Stimulated activated CD4-positive, alpha-beta T cell treated with anti-CD3 and anti-CD28 coated beads, TNF-alpha, amount 100 ng/mL, for 1 hour (primary cell): ENCODE measurements at places on chromosomes 7 and 10.

DNA sequence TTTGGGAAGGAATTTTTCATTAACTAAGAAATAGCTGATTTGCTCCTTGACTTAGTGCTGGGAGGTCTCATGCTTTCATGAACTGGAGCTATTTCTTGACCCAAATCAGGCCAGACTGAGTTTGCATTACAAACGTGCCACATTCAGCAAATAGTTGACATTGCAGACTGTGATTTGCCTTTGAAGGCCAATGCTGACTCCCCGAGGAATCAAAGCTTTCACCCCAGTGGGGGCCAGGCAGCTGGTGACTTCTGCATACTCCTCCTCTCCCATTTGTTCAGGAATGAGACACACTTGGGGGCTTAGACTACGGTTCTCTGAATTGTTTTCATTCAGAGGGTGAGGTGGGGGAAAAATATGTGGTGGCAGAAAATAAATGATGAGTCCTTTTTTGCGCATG lies 111.0 kb upstream of the JAZF1 start:
- DNase-seq, result no peak

DNA sequence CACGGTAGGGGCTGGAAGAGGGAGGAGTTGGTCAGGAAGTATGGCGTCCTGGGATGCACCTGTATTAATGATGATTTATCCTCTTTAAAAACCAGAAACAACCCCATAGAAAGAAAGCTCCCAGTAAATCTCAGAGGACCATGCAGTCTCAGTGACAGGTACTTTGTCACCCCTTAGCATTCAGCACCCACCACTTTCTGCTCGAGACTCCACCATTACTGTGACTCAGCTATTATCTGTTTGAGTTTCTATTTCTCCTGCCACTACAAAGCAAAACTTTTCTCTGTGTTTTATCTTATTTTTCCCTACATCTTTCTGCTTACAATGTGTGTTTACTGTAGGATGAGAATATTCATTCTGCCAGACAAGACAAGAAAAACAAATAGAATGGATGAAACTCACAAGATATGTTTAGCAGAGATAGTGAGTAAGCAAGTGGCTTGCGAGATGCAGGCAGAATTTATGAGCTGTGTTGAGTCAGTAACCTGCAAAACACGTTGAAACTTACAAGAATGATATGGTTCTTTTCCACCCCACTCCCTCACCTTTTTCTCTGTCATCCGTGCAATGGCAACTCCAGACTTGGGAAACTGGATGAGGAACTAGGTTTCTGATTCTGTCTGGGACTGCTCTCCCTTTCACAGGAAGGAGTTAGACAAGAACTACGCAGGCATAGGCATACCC lies 127.1 kb downstream of the AOAH start:
- no peak for DNase-seq

GRCh38 chr7:82975811-82976468 lies 186.7 kb downstream of the PCLO start:
- DNase-seq, result no peak

DNA sequence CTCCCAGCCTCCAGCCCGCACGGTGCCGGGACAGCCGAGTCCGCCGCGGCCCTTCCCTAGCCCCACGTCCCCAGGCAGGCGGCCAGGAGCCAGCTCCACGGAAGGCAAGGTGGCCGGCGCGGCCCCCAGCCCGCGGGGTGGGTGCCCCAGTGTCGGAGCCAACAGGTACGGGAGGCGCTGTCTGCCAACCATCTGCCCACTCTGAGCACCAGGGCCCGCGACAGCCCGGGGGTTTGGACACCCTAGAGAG lies 75.8 kb downstream of the CALN1 start:
- no peak for DNase-seq

GRCh38 chr10:18290651-18291313 lies 150.6 kb downstream of the CACNB2 start:
- DNase-seq, result no peak

DNA sequence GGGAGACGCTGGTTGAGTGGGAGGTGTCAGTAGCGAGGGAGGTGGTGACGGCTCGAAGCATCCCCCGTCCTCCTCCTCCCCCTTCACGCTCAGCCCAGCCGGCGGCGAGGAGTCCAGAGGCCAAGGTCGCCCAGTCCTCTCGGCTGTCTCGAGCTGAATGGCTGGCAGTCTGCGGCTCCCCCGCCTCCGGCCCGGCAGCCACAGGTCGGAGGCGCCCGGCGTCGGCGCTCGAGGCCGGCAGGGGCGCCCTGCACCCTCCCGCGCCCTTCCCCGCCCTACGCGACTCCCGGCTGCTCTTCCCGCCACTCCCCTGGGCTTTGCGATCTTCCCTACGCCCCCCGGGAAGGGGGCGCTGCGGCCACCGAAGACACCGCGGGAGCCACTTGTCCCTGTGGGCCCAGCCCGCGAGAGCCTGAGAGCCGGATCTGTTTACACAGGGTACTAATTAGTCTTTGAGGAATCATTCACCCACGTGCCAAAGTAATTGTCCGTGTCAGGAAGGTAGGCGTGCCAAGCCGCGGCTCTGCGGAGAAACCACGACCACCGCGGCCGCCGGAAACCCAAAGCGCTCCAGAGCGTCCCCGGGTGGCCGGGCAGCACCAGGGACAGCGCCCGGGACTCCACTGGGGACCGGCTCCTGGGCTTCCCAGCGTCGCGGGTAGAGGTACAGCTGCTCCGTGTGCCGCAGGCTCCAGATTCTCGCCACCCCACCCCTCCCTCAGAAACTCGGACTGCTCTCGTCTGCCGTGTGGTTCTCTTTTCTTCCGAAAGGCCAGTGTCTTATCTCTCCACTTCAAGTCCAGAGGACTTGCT lies at the start of gene NXPH1:
TSS of gene NXPH1 (plus strand) at position 133 of the 813 bp plus-strand sequence.
- DNase-seq, result no peak

- no peak for DNase-seq
These were observed 43.6 kb downstream of the THNSL1 start for GRCh38 chr10:25059990-25060389.

DNA sequence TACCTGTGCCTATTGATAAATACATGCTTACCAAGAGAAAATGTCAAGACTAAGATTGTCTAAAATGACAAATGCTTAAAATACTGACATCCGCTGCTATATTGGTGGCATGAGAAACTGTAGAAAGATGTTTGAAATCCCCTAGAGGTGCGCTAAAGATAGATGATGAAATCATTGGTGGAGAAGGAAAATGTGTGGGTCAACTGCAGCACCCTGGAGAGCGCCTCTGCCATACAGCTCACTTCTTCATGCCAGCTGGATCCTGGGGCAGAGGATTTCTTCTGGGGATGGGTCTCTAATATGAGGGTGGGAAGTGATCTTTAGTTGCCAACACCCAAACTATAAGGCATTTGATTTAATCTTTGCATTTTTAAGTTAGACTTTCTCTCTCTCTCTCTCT lies 680.4 kb upstream of the POM121L12 start:
- DNase-seq, result no peak

DNA sequence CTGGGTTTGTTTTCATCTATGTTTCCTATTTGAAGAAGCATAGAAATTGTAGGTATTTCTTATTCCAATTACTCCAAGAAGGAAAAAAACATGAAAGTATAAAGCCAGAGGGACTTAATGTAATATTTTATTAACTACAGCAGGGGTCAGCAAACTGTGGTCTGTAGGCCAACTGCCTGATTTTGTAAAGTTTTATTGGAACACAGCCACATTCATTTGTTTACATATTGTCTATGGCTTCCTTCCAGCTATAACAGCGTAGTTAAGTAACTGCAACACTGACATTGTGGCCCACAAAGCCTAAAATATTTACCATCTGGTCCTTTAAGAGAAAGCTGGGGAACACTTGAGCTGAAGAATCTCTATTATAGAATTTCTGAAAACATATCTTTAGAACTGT lies 306.2 kb downstream of the BICC1 start:
- no peak for DNase-seq

GRCh38 chr7:28041508-28042314 lies 138.9 kb downstream of the JAZF1 start:
- no peak for DNase-seq

DNA sequence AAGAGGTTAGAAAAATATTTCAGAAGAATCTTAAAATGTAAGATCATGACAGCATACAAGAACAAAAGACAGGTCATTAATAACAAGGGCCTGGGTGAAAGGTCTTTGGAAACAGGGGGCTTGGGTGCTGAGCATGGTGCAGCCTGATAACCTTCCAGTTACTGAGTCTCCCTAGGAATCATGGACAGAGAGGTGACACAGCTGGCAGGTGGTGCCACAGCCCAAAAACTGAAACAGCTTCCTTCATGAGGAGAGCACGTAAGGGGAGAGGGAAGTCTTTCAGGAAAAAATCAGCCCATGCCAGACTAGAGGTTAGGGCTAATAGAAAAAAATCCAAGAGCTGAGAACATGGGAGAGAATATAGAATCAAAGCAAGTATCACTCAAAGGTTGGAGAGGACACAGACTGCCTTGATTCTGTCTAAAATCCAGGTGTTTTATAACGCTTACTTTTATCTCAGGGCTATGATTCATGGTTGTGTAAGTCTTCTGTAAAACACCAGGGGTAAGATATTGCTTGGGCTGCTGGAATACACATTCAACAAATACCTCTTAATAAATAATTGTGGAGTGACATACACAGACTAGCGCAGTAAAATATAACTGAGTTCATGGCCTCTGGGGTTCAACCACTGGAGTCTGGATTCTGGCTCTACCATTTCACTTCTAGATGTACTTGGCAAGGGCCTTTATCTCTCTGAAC lies 88.1 kb downstream of the SEMA3C start:
- DNase-seq, result no peak

DNA sequence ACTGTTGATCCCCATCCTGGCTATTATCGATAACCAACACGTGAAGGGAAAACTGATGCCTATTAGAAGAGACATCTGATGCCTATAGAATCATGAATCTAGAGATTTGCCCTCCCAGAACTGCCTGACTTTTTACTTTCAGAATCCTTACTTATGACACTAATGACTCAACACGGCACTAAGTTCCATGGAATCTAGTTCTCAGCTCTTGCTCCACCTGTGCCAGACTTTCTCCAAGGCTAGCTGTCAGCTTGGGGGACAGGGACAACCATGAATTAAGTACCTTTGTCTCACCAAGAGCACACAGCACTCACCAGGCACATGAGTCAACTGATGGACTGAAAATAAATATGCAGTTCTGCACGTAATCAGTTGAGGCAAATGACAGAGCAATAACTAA lies 184.2 kb downstream of the FRMD4A start:
- DNase-seq, result no peak

GRCh38 chr10:43222210-43222720 lies 44.6 kb downstream of the RASGEF1A start:
- no peak for DNase-seq

DNA sequence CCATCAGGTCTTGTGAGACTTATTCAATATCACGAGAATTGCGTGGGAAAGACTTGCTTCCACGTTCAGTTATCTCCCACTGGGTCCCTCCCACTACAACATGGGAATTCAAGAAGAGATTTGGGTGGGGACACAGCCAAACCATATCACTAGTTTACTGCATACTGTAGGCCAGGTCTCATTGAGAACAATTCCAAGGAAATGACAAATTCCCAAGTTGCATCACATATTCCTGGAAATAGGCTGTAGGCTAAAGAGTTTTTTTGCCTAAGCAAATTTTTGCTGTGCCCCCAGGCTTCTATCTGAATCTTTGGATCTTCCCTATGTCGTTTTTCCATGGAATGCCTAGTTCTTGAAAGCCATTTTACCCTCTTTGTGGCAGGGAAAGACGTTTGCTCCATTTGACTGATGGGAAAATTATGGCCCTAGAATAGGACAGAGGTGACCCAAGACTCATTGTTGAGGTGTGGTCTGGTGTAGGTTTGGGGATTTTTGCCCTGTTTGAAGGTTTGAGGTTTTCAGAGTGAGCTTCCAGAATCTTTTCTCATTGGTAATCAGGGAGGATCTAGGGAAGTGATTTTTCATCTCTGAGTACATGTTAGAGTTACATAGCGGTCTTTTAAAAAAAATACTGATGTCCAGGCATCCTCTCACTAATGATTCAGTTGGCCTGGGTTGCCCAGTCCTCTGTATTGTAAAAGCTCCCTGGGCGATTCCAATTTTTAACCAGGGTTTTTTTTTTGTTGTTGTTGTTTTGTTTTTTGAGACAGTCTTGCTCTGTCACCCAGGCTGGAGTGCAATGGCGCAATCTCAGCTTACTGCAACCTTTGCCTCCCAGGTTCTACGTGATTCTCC lies 44.4 kb downstream of the TACR2 start:
- no peak for DNase-seq

- DNase-seq, result no peak
These were observed 26.8 kb downstream of the PRPF18 start for GRCh38 chr10:13613519-13613918.

DNA sequence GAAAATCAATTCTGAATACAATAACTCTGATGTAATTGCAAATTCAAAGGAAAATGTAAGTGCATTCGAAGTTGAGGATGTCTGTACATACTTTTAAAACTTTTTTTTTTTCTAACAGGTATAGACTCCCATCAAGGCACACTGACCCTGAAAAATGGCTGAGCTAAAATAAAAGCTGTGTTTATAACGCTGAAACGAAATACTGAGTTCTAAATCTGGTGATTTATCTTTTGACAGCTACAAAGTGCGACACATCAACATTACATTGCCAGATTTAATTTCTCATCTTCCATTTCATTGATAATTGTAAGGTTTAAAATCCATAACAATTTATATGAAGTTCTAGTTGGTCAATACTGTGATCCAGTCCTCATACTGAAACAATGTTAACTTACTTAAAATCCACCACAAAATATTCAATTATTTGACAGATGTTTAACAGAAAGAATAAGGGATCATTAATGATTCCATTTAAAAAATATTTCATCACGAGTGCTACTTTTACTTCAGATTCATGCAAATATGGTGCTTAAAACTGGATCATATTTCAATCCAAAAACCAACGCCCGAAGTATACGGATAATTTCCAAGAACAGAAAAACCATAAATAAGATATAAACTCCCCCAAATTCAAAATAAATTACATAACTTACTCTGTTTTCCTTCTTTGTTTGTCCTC lies 1.4 kb downstream of the RAB11FIP2 start:
- no peak for DNase-seq

- no peak for DNase-seq
These were observed 3.1 kb downstream of the VSIR start for GRCh38 chr10:71770255-71770654.
